ENCODE measurements at places on chromosomes 1 and 21. TPM values are rescaled to one million over a fixed set of nuclear protein-coding genes. Genes with fewer than 3 reads are reported as not detected.
A peak's percentile ranks its signal among the peaks of the same experiment; 100 is the strongest.

- no peak for DNase-seq
These were observed 24.0 kb downstream of the ECE1 start for GRCh38 chr1:21266119-21266774.

GRCh38 chr1:197779921-197780320 is 4.6 kb upstream of the DENND1B start:
- DNase-seq: no peak

DNA sequence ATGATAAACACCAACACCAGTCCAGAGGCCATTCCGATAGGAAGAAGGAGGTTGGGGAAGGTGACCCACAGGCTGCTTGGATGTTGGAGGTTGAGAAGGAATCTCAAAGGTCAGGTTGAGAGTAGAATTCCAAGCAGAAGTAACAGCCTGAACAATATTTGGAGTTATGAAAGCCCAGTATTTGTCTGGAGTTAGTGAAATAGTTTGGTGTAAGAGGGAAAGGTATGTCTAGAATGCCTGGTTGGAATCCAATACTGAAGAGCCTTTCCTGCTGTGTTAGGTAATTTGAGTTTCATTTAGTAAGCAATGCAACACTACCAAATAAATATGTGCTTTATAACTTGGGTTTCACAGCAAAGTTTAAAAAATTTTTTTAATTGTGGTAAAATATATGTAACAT is 70.5 kb upstream of the MCOLN3 start:
- DNase-seq: no peak

SPRR4 gene
- total RNA-seq: not detected

FCRLA gene
- total RNA-seq: not detected

GRCh38 chr1:27011976-27012563 is 580 bp downstream of the TENT5B start:
- no peak for DNase-seq

GRCh38 chr1:229388897-229389580 is 44.9 kb downstream of the ACTA1 start:
- peak; percentile 70 for DNase-seq

JAM2 gene
- total RNA-seq: not detected

GRCh38 chr1:68746378-68746777 is 249.5 kb upstream of the DEPDC1 start:
- DNase-seq: no peak

C1orf226 gene
- 2.6 TPM for total RNA-seq

DNA sequence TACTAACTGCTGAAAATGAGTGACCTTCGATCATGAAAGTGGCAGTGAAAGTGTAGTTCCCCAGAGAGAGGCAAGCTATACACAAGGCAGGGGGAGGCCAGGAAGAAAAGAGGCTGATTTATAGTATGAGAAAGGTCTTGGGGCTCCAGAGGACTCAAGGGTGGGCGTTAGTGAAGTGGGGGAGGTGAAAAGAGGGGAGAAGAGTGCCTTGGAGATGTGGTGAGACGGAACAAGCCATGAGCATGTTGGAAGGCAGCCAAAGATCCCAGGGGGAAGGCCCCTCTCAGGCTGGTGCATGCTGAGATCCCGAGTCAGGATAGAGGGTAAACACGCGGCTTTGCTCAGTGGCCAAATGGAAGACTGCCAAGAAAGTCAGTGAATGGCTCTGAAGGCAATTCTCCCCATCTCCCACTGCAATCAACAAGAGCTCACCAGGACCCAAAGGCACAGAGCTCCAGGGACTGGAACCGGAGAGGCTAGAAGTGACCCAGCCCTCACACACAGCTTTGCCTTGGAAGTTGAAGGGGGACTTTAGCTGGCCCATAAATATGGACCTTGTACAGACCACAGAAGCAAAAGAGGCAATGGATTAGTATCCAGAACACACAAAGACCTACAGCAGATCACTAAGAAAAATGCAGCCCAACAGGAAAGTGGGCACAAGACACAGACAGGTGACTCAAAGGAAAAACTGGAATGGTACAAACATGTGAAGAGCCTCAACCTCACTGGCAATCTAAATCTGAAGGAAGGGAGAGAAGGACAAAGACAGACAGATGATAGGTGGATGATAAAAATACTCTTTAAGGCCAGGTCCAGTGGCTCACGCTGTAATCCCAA is 49.6 kb downstream of the HSF2BP start:
- DNase-seq: peak; percentile 81

Data from PC-3 (cell line).